ENCODE measurements at places on chromosomes 5 and 9. TPM values are rescaled to one million over a fixed set of nuclear protein-coding genes. Genes with fewer than 3 reads are reported as not detected.
A peak's percentile ranks its signal among the peaks of the same experiment; 100 is the strongest.

GRCh38 chr5:36363744-36364143 is 62.0 kb upstream of the RANBP3L start:
- no peak for DNase-seq

GRCh38 chr9:81314490-81314889 is 374.9 kb downstream of the TLE1 start:
- peak; percentile 87 for DNase-seq

GRCh38 chr5:92179651-92180050 is 796.5 kb upstream of the ARRDC3 start:
- no peak for DNase-seq

DNA sequence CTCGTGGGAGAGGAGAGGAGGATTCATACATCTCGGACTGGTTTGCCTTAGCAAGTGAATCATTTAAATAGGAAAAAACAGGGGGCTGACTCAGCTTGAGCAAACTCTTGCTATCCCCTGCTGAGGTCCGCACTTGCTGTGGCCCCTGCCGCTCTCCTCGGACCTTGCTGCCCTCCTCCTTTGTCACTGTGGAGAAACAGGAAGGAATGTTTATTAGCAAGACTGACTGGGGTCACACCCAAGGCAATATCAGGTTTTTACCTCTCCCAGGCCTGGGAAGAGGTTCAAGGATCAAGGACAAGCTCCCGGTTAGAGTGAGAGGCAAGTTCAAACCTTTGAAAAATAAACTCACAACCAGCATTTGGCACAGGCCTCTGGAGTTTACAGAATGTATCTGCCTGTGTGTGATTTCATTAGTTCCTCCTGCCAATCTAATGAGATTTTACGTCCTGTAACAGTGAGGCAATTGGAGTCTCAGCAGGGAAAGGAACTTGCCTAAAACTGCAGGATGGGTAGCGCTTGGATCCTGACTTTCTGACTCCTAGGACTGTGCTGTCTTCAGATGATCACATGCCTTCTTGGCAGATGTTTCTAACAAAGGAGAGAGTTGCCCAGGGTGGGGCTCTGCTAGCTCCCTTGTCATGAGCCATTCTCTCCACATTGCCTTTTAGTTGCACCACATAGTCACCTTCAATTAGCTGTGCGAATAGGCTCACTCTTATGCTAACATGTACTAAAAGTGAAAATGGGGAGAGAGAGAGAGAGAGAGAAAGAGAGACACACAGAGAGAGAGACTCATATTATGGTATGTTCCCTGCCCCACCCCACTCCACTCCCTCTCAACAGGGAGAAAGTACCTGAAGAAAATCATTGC is 108.6 kb upstream of the CDKN2B start:
- DNase-seq = peak; percentile 14

DNA sequence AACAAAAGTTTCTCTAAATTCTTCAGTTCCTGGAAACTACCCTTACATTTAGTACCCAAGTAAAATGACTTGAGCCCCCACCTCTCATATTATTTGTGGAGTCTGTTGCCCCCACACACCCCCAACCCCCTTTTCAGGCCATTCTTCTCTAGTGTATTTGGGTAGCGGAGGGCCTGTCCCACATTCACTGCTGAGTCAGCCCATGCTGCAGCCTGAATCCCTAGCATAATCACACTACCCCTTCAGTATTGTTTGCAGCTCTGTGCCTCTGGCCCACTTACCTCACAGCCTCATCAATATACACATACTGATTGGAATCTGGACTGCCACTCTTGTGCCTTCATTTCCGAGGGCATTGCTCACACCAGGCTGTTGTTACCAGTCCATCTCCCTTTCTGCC is 26.8 kb downstream of the RGS7BP start:
- no peak for DNase-seq

DNA sequence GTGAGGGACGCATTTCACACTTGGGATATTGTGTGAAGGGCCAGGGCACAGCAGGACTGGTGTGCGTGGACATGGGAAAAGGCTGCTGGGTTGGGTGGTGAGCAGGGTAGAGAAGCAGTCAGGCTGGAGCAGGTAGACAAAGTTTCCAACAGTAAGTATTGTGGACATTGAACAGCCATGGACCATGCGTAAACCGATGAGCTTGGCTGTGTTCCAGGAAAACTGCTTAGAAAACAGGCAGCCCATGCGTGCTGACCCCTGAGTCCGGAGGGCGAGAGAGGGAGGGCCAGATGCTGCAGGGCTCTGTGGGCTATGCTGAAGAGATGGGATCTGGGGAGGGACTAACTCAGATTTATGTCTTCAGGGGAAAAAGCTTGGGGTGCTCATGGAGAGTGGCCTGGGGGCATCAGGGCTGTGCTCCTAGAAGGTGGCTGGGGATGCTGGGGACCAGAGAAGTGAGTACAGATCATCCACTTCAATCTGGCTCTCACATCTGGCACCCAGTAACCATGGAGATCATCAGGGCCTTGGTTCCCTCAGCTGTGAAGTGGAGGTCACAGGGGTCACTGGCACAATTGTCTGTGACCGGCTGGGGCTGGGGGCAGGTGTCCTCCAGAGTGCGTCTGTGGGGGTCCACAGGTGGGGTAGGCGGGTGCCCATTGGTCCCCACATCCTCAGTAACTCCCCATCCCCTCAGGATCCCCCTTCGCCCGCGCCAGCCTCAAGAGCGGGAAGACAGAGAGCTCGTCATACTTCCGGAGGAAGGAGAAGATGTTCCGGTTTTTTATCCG is 93.3 kb downstream of the CACNA1B start:
- no peak for DNase-seq

DNA sequence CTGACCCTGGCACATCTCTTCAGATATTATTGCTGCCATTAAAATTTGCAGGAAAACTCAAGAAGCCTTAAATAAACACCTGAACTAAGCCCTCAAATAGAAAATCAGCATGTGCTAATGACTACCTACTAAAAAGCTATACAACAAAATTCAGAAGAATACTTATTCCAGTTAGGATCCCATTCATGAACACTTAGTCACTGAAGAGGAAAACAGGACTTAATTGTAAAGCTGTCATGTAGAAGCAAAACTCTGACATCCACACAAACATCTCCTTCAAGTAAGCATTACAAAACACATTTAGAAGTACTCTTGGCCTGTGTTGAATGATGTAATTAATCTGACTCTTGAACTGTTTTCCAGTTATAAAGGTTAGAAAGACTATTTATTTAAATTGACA is 19.9 kb downstream of the ELL2 start:
- DNase-seq = no peak

- no peak for DNase-seq
Measured at GRCh38 chr9:121372239-121373010, 2.4 kb upstream of the STOM start.

DNA sequence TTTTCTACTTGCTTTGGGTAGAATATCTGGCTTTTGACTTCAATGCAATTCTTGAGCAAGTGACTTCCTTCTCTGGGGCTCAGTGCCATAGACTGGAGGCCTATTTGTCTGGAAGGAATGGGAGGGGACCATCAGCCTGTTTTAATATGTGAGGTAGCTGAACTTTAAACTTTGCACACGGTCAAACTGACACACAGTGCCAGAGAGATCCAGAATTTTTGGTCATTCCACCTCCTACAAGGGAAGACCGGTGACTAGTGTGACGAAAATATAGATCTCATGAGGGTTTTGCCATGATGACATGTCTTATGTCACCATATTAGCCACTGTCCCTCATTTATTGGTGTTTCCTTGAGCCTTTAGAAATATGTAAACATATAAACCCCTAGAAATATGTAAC is 44.6 kb upstream of the ZSWIM6 start:
- no peak for DNase-seq

GRCh38 chr5:147417135-147417813 is 92.6 kb downstream of the DPYSL3 start:
- DNase-seq = peak; percentile 15

DNA sequence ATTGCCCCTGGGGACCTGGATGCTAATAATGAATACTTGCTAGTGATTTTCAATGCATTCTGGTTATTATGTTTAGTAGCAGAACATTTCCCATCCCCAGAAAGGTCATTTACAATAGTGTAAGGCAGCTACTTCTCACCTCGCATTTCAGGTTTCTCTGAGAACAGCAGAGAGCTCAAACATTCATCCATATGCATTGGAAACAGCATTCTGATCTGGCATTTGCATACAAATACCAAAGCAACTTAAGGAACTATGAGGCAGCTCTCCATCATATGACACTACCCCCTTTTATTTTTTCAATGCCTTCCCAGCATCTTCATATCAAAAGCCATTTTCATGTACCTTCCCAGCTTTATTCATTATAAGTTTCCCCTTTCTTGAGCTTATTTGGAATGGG is 6.4 kb downstream of the PPP2R2B start:
- DNase-seq = no peak

DNA sequence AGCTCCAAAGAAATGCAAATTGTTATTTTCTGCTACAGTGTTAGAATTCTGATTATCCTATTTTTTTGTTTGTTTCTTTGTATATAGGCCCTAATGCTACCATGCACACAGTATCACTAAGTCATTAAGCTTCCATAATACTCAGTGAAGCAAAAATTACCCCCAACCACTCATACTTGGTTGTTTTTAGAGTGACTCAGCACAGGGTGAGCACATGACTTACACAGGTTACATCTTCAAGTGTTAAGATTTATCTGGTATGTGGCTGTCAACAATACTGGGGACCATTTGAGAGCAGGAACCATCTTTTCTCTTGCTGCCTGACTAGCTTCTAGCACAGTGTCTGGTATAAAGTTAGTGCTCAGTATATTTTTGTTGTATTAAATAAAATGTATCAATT is 255.8 kb upstream of the SLC24A2 start:
- no peak for DNase-seq

DNA sequence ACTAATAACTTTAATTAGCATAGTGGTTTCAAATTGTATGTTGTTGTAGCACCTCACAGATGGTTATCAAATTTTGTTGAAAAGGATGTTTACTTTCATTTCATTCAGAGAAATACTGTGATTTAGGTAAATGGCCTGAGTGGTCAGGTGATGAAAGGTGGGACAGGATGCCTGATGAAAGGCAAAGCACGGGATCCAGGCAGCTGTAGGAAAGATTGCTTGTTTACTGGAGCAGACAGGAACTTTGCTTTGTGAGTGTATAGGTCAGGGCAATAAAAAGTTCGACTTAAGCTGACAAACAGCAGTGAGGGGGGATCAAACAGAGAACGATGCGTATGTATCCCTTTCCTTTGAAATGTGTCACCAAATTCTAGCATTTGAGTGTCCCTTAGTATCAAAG is 19.0 kb downstream of the KIAA1958 start:
- DNase-seq = no peak

- DNase-seq = no peak
Measured at GRCh38 chr5:59332236-59332973, 561.1 kb downstream of the PDE4D start.

- DNase-seq = peak; percentile 53
Measured at GRCh38 chr9:91775011-91775707, 174.9 kb downstream of the ROR2 start.

DNA sequence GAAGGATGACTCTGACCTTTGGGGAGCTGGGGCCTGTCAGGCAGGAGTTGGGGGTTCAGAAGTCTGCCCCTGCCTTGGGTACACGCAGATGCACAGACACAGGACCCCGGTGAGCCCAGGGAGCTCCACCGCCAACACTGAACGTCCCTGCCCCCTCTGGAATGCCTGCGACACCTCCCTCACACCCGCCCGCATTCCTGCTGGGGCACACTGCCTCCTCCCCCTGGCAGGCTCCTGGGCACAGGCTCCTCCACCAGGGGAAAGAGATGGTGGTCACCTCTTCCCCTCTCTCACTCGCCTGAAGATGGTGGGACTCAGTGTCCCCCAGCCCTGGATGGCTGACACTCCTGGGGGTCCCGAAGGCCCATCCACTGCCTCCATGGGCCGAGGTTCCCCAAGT is 12.0 kb downstream of the CRB2 start:
- DNase-seq = no peak

DNA sequence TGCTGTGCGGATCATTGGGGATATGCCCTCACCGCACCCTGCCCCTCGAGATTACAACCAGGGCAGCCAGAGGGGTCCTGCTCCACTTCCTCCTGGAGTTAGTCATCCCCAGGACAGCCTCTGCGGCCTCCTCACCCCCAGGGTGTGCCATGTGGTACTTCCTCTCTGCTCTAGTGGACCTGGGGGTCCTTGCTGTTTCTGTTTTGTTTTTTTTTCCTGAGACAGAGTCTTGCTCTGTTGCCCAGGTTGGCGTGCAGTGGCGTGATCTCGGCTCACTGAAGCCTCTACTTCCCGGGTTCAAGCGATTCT is 5.2 kb upstream of the FCN1 start:
- no peak for DNase-seq

DNA sequence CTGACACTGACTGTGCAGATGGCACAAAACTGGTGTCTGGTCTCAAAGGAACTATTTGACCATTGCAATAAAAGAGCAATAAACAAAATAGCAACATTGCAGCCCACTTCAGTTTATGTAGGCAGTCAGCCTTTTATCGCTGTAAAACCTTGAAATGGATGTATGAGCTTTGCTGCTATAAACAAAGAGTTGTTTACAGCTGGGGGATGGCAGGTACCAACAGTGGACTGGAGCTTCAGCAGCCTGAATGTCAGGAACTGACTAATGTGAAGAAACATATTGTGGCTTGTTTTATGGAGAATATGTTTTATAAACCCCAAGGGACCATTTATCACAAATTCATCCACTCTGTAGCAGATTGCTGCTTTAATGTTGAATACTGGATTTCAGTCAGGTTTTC is 78.0 kb downstream of the PTPRD start:
- DNase-seq = no peak

GRCh38 chr9:114027159-114027862 is 50.8 kb downstream of the AMBP start:
- DNase-seq = peak; percentile 5

- DNase-seq = no peak
Measured at GRCh38 chr5:10286862-10287227, 20.9 kb downstream of the CMBL start.

DNA sequence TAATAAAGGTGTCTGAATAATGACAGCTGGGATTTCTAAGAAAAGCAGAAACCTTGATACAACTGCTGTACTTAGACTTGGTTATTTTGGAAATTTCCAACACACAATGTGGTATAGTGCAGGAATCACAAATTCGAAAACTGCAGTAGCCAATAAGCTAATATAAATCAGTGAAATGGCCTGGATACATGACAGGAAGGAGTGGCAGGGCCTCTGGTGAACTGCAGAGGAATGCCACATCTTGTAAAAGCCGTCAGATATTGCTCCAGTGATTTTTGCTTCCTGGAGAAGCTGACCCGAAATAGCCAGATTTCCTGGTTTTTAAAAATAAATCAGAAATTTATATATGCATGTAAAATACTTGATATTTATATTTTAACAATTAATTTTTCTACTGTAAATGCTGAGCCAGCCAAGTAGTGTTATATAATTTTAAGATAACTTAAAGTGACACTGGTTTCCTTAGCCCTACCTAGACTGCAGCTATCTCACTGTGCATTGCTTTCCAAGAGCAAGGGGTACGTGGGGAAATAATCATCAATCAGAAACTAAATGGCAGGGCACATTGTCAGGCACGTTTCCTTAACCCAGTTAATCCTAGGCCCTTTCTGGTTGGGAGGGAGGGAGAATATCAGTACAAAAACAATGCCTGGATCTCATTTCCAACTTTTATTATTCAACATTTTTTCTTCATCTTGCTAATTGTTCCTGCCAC is 182.4 kb downstream of the RASEF start:
- no peak for DNase-seq

GRCh38 chr5:123514615-123515355 is 2.8 kb downstream of the CSNK1G3 start:
- no peak for DNase-seq

The IFNA13 gene
- not detected for total RNA-seq

The PCDHGA3 gene
- total RNA-seq = 4.0 TPM

The IL5 gene
- not detected for total RNA-seq

The SIT1 gene
- 2.7 TPM for total RNA-seq

The NR6A1 gene
- total RNA-seq = 3.2 TPM

The FBP2 gene
- not detected for total RNA-seq

The SLC4A9 gene
- 0.86 TPM for total RNA-seq

The FGF18 gene
- total RNA-seq = 0.63 TPM

The TAF11L5 gene
- total RNA-seq = not detected

The PCDHA4 gene
- 8.0 TPM for total RNA-seq
